CD4-positive, alpha-beta T cell treated with Interleukin-4 for 1 hour (primary cell): ENCODE measurements at places on chromosomes 2 and 18.
A peak's percentile ranks its signal among the peaks of the same experiment; 100 is the strongest.

GRCh38 chr2:229873123-229873581 is 48.7 kb downstream of the TRIP12 start:
- no peak for DNase-seq

GRCh38 chr2:27501042-27501441 is 4.4 kb downstream of the GCKR start:
- DNase-seq, result no peak

GRCh38 chr2:37634914-37635503 is 36.4 kb downstream of the CDC42EP3 start:
- DNase-seq, result no peak

DNA sequence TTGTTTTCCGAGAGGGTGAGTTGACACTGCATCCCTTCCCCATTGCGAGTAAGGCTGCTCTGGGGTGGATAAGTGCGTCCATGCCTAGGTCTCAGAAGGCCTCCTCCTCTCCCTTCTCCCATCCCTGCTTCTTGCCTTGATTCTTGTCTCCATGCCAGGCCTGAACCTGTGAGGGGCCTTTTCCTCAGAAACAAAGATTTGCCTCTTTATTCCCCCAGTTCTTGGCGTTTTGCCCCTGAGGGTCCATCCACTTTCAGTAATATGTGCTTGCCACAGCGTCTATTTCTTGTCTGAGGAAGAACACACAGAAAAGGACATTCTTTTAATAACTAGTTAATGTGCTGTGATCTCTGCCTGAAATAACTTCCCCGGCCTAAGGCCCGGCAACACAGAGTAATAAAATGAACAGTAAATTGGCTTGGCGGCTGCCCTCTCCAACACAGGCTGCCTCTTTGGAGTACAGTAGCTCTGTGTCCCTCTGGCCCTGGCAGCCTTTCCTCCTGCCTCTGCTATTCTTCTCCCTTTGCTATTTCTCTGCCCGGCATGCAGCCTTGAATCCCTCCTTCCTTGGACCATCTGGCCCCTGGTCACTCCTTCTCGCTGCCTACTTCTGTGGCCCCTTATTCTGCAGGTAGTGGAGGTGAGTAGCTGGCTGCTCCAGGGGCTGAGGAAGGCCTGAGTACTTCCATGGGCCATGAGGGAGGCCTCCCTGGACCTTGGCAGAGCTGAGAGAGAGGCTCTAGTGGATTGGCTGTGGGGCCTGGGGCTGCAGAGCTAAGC is 4.4 kb downstream of the EHD3 start:
- no peak for DNase-seq

- DNase-seq, result no peak
Measured at GRCh38 chr2:108980076-108980475, 8.9 kb downstream of the EDAR start.

DNA sequence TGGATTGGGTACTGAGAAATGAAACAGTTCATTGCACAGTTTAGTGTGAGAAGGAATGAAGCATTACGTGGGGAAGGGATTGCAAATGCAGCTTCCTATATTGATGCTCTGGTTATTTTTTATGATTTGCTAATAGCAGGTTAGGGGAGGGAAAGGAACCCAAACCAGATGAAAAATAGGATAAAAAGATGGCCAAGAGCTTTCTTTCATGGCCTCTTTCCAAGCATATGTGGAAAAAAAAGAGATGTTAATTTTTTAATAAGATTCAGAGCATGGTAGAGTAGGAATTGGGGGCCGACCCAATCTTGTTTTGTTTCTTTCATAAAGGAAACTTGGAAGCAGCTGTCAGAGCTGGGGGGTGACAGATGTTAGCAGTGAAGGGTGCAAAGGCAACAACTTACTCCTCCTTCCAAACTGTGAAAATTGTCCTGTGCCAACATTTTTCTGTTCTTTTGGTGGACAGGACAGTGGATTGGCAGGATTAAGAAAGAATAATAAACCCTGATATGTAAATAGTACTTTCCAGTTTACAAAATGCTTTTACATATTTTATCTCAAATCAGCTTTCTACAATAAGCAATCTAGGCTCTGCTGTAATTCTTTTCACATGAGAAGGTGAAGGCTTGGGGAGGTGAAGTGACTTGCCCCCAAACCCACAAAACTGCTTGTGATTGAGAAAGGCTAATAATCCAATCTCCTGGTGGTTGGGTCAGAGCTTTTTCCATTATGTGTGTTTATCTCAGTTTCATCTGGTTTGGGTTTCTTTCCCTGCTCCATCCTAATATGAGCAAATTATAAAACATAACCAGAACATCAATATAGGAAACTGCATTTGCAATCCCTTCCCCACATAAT is 270.1 kb downstream of the ETAA1 start:
- DNase-seq, result no peak

DNA sequence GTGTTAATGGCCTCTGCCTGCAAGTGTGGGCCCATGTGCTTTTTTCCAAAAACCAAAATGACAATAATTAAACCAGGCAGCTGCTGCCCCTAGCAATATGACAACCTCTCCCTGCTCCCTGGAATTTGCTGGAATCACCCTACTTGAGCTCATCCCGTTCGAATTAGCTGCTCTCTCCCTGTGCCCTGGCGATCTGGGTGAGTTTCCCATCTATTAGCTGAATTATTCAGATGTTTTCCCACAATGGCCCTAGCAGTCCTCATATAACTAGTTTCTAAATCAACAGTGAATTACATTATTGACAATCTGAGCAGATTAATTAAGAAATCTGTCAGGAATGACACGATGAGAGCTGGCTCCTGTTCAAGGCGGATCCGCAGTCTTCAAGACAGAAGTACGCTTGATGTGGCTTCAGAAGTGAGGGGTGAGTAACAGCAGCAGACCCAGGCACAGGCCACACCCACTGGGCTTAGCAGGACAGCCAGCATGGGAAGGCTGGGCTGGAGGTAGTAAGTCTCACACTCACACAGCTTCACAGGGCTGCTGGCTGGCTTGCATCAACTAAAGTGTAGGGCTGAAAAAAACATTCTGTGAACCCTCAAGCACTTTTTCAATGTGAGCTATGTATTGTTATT is 366.2 kb upstream of the ID2 start:
- peak; percentile 70 for DNase-seq

- no peak for DNase-seq
Measured at GRCh38 chr18:11561293-11561692, 48.1 kb upstream of the SLC35G4 start.

GRCh38 chr18:5475267-5475666 is 68.5 kb downstream of the EPB41L3 start:
- peak; percentile 15 for DNase-seq

GRCh38 chr2:136207030-136207623 is 89.2 kb upstream of the CXCR4 start:
- DNase-seq, result peak; percentile 73

GRCh38 chr2:58612973-58613372 is 371.8 kb upstream of the FANCL start:
- DNase-seq, result no peak

DNA sequence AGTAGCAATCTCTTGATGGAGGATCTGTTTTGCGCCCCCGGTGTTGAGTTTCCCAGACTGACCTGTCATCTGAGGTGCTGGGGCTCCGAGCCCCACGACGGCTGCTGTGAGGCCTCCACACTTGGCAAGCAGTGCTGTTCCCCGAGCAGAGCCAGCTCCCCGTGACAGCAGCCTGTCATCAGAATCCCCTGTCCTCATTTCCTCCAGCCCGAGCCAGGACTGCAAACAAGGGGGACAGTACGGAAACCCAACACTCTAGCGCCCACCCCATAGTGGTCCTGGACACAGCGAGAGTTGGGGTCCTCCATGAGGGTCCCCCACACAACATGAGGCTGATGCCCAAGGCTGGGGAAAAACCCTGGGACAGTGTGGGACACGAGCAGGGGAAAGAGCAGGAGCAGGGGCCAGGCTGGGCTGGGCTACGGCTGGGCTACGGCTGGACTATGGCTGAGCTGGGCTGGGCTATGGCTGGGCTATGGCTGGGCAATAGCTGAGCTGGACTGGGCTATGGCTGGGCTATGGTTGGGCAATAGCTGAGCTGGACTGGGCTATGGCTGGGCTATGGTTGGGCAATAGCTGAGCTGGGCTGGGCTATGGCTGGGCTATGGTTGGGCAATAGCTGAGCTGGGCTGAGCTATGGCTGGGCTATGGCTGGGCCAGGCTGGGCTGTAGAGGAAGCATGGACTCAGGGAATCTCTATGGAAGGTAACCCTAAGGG is 1.5 kb upstream of the KLHL30 start:
- DNase-seq, result peak; percentile 74

DNA sequence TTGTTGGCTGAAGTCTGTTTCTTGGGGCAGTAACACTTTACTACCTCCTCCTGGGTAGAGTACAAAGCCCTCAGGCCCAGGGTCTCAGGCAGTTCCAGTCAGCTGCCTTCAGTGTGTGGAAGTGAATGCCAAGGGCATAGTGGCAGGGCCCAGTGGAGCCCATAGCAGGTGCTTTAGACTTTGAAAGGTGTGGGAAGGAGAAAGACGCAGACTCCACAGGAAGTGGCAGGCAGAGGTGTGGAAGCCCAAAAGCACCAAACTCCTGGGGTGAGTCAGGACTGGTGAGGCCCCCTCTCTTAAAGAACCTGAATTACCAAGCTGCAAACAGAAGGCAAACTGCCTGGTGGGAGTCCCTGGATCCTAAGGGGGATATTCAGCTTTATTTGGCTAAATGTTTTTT is 45.3 kb downstream of the ADAM23 start:
- no peak for DNase-seq

DNA sequence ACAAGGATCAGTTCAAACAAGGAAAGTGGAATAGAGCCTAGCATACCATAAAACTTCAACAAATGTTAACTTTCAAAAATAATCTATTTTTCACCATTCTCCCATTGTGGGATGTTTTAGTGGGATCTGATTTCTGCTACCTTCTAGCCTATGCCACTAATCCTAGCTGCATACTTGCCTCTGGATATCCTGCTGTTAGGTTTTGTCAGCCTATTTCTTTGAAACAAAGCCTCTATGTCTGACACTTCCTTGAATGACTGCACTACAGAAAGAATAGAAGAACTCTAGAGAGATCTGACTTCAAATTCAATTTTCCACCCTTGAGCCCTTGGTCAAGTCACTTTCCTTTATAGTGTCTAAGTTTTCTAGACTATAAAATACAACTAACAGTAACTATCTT is 291.5 kb downstream of the PTH2R start:
- DNase-seq, result no peak

DNA sequence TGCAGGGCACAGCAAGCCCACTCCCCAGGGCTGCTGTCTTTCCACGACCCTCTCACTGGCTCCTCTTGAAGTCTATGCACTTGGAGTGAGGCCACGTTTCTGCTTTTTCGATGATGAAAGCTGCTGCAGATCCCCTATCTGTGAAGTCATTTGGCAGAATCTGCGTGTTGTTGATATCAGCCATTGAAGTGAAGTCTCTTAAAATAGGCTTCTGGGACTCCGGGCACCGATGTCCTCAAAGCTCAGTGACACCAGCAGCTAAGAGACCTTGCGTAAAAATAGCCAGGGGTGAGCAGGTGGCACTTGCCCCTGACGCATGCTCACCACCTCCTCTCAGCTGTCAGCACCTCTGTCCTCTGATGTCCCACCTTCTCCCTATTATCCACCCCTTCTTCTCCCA is 89.4 kb upstream of the FHL2 start:
- no peak for DNase-seq

DNA sequence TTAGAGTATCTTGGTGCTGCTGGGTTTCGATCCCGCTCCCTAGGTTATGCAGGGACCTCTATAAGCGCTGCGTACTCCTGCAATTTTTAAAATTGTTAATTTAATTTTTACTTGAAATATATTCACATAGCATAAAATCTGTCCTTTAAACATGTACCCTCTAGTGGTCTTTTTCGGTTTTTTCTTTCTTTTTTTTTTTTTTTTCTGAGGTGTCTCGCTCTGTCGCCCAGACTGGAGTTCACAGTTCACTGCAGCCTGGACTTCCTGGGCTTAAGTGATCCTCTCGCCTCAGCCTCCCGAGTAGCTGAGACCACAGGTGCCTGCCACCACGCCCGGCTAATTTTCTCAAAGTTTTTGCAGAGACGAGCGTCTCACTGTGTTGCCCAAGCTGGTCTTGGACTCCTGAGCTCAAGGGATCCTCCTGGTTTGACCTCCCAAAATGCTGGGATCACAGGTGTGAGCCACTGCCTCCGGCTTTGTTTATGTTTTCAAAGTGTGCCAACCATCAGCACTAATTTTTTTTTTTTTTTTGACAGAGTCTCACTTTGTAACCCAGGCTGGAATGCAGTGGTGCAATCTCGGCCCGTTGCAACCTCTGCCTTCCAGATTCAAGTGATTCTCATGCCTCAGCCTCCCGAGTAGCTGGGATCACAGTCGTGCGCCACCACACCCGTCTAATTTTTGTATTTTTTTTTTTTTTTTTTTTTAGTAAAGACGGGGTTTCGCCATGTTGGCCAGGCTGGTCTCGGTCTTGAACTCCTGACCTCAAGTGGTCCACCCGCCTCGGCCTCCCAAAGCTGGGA is 585 bp upstream of the MOB1A start:
- DNase-seq, result no peak

DNA sequence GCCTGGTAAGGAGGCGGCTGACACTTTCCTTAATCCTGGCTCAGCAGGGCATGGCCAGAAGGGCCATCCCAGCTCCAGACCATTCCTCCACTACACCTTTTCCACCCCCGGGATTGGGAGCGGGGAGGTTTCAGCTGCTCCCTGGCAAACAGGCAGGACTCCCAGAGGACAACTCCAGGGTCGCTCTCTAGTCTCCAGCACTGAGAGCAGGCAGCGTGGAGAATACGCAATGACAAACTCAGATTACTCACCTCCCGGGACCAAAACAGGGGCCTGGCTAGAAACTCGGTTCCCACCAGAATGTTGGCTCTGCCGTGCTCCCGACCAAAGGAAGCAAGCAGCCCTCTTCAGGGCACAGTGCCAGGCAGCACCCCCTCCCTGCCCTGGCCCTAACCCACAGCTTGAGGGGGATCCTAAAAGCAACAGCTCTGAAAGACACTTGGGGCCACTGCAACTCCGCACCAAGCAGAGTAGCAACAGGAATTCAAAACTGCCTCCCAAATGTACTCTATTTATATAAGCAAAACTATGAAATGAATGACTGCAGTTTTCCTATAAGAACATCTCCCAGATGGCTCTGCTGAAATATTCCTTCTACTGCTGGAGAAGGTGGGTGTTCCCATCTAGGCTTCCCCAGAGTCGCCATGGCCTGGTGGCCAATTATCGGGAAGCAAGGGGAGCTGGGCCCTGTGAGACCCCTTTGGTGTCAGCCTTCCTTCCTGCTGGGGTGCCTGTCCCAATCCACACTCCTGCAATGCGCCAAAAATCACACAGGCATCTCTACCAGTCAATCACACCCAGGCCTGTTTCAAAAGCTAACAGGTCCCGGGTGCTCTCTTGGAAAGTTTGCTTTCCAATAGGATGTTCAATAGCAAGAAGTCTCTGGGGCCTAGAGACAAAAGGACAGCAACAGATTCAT is 61.2 kb upstream of the POMC start:
- DNase-seq, result no peak

GRCh38 chr2:152284398-152284797 is 50.6 kb upstream of the FMNL2 start:
- no peak for DNase-seq

GRCh38 chr2:112150447-112150846 is 12.3 kb downstream of the FBLN7 start:
- DNase-seq, result no peak

DNA sequence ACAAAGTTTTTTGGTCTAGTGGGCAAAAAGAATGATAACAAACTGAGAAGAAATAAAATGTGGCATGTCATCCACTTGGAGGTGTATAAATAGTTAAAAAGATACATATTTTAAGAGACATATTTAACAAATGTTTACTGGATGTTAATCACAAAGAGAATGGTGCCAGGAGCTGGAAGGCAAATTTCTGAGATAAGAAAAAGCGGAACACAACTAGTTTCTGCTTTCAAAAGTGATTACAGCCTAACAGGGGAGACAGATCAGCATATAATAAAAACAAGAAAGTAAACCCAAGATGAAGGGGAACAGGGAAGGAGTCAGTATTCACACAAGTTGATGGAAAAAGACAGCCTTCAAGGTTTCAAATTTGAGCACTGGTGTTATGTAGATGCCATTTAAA is 91.3 kb downstream of the OLA1 start:
- no peak for DNase-seq
